Left renal pelvis (tissue), 4 donors: ENCODE measurements at places on chromosomes 12 and 14.

DNA sequence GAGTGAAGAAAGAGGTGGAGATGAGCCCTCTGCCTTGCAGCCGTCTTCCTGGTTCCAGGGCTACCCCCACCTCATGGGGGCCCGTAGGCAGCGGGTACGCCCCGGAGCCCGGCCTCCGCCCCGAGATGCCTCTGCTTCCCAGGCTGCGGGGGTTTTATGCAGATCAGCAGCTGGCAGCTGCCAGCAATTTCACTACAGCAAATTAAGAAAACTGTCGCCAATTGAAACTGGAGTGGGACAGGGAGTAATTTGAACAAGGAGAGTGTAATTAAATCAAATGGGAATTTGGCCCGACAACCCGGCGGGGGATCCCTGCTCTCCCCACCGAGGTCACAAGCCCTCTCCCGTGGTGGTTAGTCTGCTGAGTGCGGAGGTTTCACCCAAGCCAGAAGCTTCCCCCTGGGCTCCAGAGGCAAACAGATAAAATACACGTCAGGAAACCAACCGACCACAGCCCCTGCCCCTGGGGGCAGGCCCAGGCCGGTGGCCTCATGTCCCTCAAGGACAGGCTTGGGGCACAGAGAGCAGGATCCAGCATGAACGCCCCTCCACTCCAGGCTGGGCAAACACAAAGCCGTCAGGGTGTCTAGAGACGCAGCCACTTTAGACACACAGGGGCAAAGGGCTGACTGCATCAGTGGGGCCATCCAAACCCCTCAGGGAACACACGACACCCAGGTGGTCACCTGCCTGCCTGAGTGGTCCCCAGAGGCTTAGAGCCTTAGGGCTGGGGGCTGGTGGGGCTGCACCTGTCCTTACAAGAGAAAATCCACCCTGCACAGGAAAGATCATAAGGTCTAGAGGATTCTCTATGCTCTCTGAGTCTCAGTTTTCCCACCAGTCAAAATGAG is 53.8 kb downstream of the TESC start:
- DNase-seq, result no peak

DNA sequence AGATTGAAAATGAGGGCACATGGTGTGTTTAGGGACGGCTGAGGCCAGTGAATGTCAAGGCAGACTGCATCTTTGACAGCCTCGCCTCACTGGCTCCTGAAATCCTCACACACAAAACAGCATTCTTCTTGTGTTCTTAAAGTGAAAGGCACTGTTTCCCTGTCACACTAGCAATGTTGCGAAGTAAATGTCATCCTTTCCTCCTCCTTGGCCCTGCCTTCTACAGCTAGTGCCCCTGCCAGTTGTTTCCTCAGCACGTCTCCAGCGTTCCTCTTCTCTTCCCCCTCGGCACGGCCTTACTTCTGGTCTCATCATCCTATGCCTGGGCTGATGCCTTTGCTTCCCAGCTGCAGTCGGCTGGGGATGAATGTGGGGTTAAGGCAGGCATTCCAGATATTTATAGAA is 129.4 kb upstream of the DNM1L start:
- DNase-seq, result no peak

DNA sequence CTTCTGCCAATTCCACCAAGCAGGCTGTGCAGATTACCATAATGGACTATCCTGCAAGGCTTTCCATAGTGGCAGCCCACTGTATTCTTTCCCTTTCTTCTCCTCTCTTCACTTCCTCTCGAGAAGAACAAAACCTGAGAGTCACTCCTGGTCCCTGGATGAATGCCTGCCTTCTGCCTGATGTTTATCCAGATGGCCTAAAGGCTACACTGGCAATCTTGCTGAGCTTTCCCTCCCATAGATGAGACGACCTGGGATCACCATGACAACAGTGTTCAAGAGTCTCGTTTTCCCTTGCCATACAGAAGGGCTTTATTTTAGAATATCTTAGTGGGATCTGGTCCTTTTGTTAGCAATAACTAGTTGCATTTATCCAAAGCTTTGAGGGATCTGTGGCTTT is 142.3 kb downstream of the RTN1 start:
- no peak for DNase-seq

DNA sequence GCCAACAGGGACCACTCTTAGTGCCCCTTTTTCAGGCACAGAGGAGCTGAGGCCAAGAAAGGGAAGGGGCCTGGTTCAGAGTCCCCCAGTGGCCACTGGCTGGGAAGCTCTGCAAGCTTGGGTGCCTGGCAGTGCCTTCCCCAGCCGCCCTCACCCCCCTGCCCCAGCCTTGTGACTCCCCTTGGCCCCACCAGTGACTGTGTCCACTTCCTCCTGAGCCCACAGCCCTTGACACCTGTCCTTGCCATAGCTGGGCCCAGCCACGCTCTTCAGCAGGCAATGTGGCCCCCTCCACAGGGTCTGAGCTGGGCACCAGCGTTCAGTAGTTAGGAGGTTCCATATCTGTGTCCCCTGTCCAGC is 19.0 kb upstream of the C14orf180 start:
- no peak for DNase-seq

DNA sequence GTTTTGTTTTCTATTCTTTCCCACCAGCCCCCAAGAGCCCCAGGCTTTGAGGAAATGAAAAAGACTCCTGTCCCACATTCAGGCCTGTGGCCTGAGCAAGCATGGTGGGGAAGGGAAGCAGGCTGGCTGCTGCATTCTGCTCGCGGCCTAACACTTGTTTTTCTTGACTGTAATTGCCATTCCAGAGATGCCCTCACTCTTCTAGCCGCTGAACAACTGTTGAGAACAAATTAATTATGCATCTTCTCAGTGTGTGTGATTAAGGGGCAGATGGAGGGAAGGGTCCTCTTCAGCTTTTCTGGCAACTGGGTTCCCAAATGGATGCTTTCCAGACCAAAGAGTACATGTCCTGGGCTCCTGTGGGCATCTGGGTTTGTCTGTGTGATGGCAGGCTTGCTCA is 43.3 kb downstream of the ADCK1 start:
- DNase-seq, result no peak
